DMS79 (cell line): ENCODE measurements at places on chromosomes 11 and 22.
A peak's percentile ranks its signal among the peaks of the same experiment; 100 is the strongest.

- no peak for DNase-seq
Observed at GRCh38 chr11:40100162-40100553, 1359.3 kb downstream of the LRRC4C start.

DNA sequence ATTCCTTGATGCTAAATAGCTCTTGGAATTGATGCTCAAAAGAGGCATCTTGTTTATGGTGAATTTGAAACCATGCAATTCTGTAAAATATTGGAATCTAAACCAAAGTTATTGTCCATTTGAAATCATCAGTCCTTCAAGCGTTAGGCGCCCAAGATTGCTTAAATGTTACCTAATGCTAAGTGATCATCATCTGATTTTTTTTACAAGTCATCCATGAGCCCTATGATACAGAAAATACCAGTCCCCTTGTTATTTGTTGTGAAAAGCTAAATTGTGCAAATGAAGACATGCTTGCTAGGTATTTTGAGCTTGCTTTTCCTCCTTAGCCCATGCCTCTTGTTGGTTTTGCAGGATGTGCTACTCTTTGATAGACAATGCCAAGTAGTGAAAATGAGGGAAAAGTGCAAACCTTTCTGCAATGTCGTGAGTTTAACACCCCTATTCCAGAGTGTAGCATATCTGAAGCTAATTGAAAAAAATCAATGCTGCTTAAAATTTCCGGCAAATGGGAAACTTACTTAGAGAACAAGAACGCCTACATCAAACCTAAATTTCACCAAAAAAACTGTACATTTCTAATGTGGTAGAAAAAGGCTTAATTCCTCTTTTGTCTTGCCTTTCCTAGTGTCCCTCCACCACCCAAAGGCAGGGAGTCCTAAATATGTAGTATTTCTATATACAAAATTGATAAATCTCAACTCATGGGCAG lies 1.9 kb downstream of the GRK3 start:
- DNase-seq: no peak

GRCh38 chr22:50564289-50564688 lies 1.6 kb upstream of the SYCE3 start:
- DNase-seq: no peak

DNA sequence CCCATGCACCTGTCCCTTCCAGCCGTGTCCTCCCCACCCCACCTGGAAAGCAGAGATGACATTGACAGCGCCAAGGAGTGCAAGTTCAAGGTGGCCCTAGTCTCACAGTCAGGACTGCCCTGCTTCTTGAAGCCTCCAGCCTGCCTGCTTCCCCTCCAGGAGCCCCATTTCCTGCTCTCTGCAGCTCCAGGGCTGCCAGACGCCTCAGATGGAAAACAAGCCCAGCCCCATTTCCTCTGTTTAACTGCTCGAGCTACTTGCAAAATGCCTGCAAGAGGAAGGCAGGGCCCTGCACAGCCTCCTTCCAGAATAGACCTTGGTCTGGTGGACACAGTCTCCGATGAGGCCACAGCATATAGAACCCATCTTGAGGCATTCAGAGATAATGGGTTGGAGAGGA lies 5.0 kb upstream of the DGKZ start:
- DNase-seq: no peak

GRCh38 chr22:49953027-49953679 lies 7.4 kb upstream of the PIM3 start:
- no peak for DNase-seq

GRCh38 chr11:95461858-95462257 lies 230.9 kb upstream of the SESN3 start:
- no peak for DNase-seq

DNA sequence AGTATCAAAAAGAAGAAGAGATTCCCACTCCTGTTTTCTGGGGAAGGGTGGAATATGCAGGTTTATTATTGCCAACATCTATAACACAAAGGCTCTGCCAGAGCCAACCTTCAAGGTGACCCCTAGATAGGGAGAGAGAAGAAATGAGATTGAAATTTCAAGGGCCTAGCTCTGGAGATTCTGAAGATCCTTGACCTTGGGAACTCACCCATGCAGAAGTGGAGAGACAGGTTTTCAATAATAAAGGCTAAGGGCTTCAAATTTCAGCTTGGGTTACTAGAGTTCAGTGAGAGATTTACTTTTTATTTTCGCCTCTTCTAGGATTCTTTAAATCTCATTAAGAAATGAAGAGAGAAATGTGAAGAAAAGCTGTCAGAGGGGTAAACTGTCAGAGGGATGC lies 98.4 kb downstream of the CD44 start:
- DNase-seq: peak; percentile 72

- no peak for DNase-seq
Observed at GRCh38 chr22:48868554-48868953, 959.1 kb downstream of the BRD1 start.
